A549 treated with GW870086 at 1 μM for 4 hours (cell line): ENCODE measurements at places on chromosomes 13 and 19. TPM values are rescaled to one million over a fixed set of nuclear protein-coding genes. Genes with fewer than 3 reads are reported as not detected.

ZNF534 gene
- total RNA-seq = not detected in 5 replicates

GSX1 gene
- total RNA-seq = not detected in 5 replicates

ITPKC gene
- 29.6 to 39.9 TPM (median 35.7 TPM) in 5 replicates for total RNA-seq

CA11 gene
- 8.9 to 12.7 TPM (median 11.1 TPM) in 5 replicates for total RNA-seq

CCDC169 gene
- 0.28 to 0.74 TPM (median 0.33 TPM) in 4 of 5 replicates, not detected in the other for total RNA-seq

MPND gene
- 5.8 to 12.9 TPM (median 11.1 TPM) in 5 replicates for total RNA-seq

SBSN gene
- total RNA-seq = 1.8 to 3.7 TPM (median 3.0 TPM) in 5 replicates

CCDC8 gene
- total RNA-seq = not detected in 5 replicates
